Left kidney (tissue), 8 donors: ENCODE measurements at places on chromosomes 16 and 17. TPM values are rescaled to one million over a fixed set of nuclear protein-coding genes. Genes with fewer than 3 reads are reported as not detected.

The GRB7 gene
- polyA plus RNA-seq: 38.8 TPM

The IRF8 gene
- 5.4 TPM for polyA plus RNA-seq

The MT1M gene
- 0.30 TPM for polyA plus RNA-seq

The SCN4A gene
- polyA plus RNA-seq: 0.86 TPM

The CD7 gene
- polyA plus RNA-seq: 0.18 TPM

The B3GNT9 gene
- polyA plus RNA-seq: 6.8 TPM

The NLRC5 gene
- 5.3 TPM for polyA plus RNA-seq

The HBQ1 gene
- not detected for polyA plus RNA-seq

The CD300LB gene
- 0.15 TPM for polyA plus RNA-seq

The SEPTIN1 gene
- polyA plus RNA-seq: 1.8 TPM

The NT5M gene
- 3.9 TPM for polyA plus RNA-seq

The TBL3 gene
- polyA plus RNA-seq: 30.3 TPM

The PPL gene
- polyA plus RNA-seq: 30.3 TPM

The ABCC12 gene
- 0.13 TPM for polyA plus RNA-seq

The MT3 gene
- 1.5 TPM for polyA plus RNA-seq

The RPA1 gene
- 127 TPM for polyA plus RNA-seq

The TAC4 gene
- polyA plus RNA-seq: 0.67 TPM

The SMIM22 gene
- 5.8 TPM for polyA plus RNA-seq

The ACSM3 gene
- 136 TPM for polyA plus RNA-seq

The KLHL10 gene
- polyA plus RNA-seq: 0.50 TPM

The PPP1R1B gene
- 15.2 TPM for polyA plus RNA-seq
